Stimulated activated CD4-positive, alpha-beta T cell treated with anti-CD3 and anti-CD28 coated beads, Interleukin-4, amount 100 ng/mL, for 24 hours (primary cell): ENCODE measurements at places on chromosomes 3 and 15.

DNA sequence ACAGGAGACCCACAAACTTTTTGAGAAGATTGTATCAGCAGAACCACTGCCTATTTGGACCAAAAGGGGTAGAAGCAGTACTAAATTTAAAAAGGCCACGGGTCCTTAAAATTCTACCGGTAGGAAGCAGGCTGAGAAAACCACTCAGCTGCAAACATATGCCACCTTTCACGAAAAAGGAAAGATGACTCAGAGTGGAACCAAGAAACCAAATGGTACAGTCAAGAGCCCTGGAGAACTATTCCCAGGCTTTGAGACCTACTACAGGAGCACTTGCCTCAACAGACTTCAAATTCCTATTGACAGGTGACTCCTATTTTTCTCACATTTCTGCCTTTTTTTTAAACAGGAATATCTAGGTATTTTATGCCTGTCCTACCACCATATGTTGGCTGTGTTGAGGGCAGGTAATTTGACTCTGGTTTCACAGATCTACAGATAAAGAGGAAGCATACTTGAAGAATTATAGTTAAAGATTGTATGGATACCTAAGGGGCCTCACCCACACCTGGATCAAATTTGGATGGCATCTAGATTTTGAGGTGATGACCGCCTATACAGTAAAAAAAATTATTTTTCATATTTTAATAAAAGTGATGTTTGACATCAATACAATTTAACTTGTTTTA lies 10.1 kb downstream of the GOLIM4 start:
- no peak for DNase-seq

DNA sequence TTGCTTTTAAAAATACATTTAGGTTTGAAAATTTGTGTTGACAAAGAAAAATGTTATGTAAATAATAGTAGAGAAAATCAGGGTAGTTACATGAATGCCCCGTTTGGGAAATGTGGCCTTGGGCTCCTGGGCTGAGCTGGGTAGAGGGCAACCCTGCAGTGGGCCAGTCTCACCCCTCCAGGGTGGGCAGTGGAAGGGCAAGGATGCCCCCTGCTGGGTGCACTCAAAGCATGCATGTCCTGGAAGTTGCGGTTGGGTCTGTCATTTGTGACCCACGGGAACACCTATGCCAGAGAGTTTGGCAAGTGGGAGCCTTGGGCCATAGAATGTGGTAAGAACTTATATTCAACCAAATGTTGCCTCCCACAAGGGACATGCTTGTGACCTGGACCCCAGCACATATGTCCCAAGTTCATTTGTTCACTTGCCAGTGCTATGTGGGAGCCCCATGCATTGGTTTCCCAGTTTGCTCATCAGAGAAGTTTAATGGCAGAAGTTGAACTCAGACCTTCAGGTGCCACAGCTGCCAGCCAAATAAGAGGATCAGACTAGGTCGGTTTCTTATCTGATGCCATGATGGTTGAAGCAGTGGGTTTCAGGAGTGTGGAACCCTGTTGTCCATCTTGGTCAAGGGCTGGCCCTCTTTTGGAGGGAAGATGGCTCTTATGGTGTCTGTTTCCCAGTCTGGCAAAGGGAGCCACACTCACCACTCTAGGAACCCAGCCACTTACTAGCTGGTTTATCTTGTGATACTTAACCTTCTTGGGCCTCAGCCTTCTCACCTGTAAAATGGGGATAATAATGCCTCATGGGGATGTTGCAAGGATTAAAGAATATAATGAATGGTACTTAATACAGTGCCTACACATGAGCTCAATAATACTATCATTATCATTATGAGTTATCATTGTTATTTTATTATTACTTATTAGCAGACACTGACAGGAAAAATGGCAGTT lies 2.5 kb upstream of the PLCB2 start:
- DNase-seq = peak; percentile 57

DNA sequence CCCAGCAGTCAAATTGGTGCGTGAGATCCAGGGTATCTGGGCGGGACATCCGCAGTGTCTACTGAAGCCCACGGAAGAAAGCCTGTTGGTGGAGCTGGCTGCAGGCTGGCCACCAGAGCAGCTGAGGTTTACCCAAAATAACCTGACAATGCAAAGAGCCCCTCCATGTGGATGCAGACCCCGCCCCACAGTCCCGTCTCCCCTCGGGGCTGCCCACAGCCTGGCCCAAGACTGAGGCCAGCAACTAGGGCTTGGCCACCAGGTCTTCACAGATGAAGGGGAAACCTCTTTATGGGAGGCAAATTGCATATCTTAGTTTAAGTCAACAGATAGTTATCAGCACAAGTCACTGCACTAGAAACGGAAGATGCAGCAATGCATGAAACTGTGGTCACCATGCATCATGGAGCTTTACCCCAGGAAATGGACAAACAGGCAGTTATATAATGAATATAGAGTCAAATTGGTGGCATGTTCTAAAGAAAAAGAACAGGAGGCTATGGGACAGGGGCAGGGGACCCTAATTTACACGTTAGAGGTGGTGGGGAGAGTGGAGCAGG lies 86.3 kb downstream of the ARNT2 start:
- DNase-seq = no peak

DNA sequence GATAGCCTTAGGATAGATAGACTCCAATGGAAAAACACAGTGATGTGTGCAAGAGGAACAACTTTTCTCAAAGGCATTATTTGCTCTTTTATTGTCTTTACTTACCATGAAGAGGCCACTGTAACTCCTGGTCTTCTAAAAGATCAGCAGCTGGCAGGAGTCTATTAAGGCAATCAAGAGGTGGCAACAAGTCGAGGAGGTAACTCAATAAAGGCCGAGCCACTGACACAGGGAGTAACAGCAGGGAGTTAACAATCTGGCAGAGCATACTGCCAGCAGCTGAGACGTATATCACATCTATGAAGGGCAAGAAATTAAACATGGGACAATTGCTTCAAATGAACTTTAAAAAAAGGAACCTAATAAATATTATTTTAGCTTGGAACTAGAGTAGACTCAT lies 106.2 kb downstream of the HERC1 start:
- DNase-seq = no peak

DNA sequence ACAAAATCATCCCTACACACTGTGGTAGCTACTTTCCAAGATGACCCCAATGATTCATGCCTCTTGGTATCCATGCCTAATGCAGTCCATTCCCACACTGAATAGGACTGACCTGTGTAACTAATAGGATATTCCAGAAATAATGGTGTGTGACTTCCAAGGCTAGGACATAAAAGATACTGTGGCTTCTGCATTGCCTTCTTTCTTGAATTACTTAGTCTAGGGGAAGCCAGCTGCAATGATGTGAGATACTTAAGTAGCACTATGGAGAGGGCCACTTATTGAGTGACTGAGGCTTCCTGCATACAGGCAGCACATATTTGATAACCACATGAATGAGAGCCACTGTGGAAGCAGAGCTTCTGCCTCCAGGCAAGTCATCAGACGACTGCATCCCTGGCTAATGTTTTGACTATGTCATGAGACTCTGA lies 50.1 kb downstream of the NR1I2 start:
- no peak for DNase-seq

- DNase-seq = no peak
These were observed 55.0 kb downstream of the GLCE start for GRCh38 chr15:69215314-69216035.

DNA sequence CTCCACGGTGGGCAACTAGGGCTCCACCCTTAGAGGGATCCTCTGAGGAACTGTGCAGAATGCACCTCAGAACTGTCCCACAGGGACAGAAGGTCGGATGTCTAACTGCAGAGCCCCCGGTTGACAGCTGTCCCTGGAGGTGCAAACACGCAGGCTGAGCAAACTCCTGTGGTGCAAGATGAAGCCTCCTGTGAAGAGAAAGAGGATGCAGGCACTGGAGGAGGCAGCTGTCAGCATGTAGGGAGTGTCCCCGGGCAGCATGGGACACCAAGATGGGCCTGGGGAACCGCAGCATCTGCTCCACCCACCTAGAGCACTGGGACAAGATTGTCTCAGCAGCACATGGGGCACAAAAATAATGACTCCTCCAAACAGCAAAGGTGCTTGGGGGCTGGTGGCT lies 258.9 kb downstream of the ABHD5 start:
- DNase-seq = no peak

DNA sequence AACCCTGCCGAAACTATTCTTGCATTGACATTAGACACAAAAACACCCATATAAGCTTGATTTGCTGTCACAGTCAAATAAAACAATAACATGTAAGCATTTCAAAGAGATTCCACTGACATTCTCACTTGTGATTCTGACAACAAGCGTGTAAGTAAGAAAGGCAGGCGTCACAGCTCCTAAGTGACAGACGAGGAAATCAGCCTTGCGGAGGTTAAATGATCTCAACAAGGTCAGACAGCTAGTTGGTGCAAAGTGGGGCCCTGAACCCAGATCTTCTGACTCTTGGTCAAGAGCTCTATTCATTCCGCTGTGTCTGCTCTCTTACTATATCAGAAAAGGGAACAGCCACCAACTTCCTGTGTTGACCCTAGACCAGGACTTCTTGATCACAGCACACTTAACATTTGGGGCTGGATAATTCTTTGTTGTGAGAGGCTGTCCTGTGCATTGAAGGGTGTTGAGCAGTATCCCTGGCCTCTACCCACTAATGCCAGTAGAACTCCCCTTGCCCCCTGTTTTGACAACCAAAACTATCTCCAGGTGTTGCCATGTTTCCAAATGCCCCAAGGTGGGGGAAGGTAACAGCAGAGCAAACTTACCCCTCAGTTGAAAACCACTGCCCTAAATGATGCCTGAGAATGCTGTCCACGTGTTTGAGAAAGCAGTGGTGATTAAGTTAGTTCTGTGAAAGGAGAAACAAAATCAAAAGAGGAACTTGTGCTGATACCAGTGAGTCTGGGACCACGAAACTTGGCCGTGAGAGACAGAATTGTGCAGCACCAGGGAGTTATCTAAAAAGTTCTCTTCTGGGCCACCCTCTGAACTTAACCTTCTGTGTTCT lies 86.1 kb downstream of the LIPC start:
- DNase-seq = no peak

GRCh38 chr3:17852217-17852616 lies 109.8 kb upstream of the TBC1D5 start:
- no peak for DNase-seq

DNA sequence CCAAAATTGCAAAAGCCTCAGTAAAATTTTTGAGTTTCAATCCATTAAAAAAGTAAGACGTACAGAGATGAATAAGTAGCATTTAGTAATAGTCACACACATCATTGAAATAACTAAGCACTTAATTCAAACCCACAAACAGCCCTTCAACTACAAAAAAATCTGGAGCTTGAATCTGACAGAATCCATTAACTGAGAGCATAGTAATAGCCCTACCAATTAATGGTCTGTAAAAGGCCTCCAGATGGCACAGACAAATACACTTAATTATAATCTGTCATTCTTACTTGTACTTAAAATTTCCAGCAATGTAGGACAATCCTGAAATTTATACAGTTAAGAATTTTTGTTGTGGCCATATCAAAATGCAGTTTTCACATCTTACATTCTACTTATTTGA lies 246.9 kb downstream of the VGLL3 start:
- DNase-seq = no peak

GRCh38 chr15:42218953-42219592 lies 11.0 kb upstream of the VPS39 start:
- DNase-seq = no peak

DNA sequence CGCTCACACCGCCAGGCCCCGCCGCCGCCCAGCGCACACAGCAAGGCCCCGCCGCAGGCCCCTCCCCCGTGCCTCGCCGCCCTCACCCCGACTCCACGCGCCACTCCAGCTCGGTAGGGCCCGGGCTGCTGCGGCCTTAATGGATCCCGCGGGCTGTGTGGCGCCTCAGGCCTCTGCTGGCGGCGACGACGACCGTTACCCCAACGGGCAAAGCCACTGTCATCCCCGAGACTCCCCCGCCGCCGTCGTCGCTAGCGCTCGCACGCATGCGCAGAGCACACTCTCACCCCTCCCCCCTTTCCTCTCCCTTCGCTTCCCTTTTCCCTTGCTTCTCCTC lies at the start of gene MSL2:
Gene MSL2, minus strand, starts transcription at position 272 of the 337 bp plus-strand sequence. CDS start 1,222 bp downstream, outside the sequence.
- no peak for DNase-seq

- no peak for DNase-seq
These were observed 83.4 kb downstream of the DCLK3 start for GRCh38 chr3:36680952-36681351.

GRCh38 chr3:97705764-97706163 lies 58.8 kb upstream of the ARL6 start:
- no peak for DNase-seq

DNA sequence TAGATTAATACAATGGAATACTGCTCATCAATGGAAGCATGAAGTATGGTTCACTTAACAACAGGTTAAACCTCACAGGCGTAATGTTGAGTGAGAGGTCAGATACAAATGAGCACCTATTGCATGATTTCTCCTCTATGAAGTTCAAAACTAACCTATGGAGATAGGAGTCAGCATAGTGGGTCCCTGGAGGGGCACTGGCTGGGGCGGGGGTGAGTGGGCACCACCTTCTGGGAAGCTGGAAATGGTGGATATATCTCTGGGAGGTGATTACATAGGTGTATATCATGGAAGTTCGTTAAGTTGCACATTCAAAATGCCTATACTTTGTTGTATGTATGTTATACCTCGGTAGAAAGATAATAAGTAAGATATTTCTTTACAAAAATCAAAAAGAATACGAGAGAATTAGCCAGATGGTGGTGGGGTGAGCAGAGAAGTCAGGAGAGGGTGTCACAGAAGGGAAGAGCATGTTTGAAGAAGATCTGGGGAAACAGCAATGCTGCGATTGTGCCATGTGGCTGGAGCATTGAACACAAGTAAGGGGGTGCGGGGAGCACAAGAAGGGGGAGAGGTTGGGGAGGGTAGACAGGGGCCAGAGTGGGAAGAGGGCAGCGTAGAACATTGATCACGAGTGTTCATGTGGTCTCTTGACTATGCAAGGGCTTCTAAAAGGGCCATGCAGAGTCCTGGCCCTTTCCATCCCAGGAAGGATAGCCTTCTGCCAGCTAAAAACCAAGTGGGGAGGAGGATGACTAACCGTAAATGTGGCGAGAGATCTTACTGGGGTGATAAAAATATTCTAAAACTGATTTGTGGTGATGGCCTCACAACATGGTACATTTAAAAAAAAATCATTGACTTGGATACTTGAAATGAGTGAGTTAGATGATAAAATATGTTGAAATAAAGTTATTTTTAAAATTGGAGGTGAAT lies 30.2 kb downstream of the ITGA11 start:
- no peak for DNase-seq

DNA sequence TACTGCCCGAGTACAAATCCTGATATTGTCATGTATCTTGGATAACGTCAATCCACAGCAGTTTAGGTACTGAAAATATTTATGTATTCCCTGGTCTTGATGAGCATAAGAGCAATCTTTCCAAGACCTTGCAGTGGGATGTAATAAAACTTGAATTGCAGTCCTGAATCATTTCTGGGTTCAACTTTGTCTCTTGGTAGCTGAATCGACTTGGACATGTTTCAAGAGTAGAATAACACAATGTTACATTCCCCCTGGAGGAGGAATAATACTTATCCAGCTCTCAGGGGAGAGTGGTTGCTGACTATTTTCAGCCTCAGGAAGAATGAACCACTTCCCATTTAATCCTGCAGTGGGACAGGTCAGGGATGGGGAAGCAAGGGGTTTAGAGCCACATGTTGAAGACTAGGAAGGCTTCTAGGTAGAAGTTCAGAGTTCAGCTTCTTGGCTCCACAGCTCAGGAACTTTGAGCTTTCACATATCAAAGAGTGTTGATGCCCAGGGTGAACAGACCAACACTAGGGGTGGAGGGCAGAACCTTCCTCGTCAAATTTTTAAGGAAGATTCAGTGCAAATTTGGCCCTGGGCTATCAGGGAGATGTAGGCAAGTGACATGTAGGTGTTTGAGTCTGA lies 43.4 kb upstream of the GPD1L start:
- no peak for DNase-seq
